ENCODE measurements at places on chromosomes 7 and 10.

DNA sequence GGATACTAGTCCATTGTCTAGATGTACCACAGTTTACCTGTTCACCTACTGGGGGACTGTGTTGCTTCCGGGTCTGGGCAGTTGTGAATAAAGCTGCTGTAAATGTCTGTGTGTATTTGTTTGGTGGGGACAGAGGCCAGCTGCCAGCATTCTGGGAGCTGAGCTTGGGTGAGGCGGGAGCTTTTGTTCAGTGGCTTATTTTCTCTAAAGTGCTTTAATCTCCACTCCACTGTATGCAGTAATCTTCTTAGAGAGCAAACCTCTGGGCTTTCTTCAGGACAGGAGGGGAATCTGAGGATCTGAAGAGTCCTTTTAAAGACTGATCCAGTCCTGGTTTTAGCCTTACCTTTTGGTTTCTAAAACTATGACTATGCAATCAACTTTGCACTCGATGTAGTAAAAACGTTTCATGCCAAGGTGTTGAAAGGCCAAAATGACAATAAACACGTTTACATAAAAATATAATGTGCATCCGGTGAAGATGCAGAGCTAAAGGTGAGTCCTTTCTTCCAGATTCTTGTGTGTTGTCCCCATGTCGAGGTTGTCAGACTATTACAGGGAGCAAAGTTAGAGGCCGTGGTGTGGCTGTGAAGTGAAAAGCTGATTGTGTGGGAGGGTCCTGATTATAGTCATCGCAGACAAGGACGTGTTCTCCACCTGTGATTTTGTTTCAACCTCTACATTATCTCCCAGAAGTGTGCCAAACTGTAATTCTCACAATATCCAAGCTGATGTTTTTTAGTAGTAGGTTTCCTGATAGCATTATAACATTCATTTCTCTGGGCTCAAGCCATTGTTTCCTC lies 279.8 kb downstream of the CAMK1D start:
- DNase-seq, result peak; percentile 12

DNA sequence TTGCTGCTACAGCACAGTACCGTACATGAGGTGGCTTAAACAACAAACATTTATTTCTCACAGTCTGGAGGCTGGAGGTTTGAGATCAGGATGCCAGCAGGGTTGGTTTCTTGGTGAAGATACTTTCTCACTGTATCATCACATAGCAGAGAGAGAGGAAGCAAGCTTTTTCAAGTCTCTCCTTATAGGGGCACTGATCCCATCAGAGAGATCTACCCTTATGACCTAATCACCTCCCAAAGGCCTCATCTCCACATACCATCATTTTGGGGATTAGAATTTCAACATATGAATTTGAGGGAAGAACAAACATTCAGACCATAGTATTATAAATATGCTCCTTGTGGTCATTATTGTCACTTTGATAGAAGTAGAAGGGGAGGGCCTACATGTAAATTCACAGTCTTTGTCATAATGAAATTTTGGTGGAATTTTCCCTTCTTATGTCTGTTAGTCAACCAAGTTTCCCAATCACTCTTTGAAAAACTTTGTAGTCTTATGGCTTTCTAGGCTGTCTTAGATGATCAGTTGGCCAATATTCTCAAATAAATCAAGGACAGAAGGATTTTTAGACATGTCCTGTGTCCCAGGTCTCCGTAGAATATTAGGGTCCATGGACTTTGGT lies 606.2 kb downstream of the LRMDA start:
- no peak for DNase-seq

GRCh38 chr7:116569737-116570136 lies 44.9 kb downstream of the CAV1 start:
- DNase-seq, result no peak

- no peak for DNase-seq
Observed at GRCh38 chr7:37380831-37381230, 67.8 kb downstream of the ELMO1 start.

- DNase-seq, result no peak
Observed at GRCh38 chr7:37061849-37062559, 337.7 kb upstream of the AOAH start.

DNA sequence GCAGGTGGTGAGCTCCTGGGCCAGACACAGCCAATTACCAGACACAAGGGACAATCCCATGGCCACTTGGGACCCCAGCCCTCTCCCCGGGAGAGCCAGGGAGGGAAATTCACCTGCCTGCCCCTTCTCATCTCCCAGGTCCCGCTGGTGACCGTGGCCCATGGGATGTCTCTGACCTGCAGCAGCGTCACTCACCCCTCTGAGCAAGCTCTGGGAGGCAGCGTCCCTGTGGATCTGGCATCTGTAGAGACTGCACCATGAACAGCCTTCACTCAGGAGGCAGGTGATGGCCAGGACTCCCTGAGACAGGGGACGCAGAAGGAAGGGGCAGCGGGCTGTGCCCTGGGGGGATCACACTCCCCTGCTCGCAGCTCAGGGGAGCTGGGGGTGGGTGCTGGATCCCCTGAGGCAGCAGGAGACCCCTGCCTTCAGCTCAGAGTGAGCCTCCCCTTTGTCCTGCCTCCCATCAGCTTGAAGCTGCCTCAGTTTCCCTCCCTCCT lies 90.8 kb downstream of the FOXL3 start:
- DNase-seq, result no peak

GRCh38 chr7:7706101-7706511 lies 12.3 kb downstream of the RPA3 start:
- DNase-seq, result no peak

GRCh38 chr10:124671486-124672075 lies 72.6 kb downstream of the FAM53B start:
- DNase-seq, result no peak

DNA sequence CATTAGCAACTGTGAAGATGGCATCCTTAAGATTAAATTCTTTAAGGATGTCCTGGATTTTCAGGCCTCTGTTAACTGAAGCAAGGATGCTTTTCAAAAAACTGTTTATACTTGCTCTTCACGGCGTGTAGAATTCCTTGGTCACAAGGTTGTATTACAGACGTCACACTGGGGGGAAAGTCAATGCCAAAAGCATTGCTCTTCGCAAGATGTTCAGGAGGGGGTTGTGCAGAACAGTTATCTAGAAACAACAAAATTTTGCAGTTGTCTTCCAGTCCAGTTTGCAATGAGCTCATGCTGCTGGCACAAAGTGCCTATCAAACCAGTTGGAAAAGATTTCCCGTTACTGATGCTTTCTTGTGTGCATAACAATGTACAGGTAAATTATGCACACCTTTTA lies 8.2 kb upstream of the KIF20B start:
- no peak for DNase-seq

GRCh38 chr10:66555061-66555460 lies 370.8 kb upstream of the LRRTM3 start:
- no peak for DNase-seq

DNA sequence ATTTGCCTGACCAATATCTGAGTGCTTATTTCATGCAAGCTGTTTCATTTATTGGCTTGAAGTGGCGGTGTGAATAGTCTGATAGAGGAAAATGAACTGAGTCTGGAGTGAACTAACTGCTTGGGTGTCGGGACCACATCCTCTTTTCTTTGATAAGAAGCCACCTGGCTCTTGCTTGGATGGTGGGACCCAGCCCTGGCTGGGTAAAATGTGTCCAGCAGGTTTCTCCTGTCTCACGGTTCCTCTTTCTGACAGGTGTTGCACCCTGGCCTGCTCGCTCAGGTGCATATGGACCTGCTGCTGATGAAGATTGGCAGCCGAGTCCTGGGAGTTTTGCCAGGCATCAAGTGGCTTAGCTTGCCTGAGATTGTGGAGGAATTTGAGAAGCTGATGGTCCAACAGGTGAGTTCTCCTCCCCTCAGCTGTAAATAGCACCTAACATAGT lies 1.6 kb downstream of the ADCK2 start:
- DNase-seq, result no peak

- DNase-seq, result no peak
Observed at GRCh38 chr10:77629775-77630506, 7.7 kb downstream of the KCNMA1 start.

DNA sequence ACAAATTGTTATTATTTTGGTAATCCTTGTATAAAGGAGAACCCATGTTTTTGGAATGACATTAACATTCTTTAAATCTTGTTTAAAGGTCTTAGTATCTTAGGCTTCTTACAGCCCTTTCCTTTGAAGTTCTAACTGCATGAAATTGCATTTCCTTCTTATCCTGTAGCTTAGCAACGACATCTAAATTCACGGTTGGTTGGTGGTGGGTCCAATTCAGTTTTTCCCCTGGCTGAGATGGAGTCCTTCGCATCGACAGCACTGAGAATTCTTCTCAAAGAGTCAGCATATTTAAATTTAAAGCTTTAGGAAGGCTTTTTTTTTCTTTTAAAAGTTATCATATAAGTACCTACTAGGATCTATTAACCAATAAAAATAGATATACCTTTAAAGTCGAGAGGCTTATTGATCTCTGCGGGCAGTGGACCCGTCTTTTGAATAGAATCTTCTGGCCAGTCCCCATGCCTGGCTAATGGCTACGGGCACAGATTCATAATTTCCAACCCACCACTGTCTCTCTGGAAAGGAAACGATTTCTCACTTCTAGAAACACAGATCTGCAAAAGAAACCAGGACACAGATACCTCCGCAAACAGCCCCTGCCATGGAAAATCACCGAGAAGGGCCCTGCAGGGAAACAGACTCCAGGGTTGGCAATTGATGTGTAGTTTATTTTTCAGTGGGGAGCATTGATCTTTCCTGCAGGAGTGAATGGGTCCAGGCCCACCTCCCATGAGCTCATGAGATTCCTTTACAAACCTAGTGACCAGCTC lies 63.4 kb downstream of the RAMP3 start:
- no peak for DNase-seq

GRCh38 chr7:136066304-136067143 lies 89.4 kb upstream of the MTPN start:
- no peak for DNase-seq

GRCh38 chr7:107528461-107528860 lies 35.3 kb downstream of the COG5 start:
- DNase-seq, result no peak

DNA sequence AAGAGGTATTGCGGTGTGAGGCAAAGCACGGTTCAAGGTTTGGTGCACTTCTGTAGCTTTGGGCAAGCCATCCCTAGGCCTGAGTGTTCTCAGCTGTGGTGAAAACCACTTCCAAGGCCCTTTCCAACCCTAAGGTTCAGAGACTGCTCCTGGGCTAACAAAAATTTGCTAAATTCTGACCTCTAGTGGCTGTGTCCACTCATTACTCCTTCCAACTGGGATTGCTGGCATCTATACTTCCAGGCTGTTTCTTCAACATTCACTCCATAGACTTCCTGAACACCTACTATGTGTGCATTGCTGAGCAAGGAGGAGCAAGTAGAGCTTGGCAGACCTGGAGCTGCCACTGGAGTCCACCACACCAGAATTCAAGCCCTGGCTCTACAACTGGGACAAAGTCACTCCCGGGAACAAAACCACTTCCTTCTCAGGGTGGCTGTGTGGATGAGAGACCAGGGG lies 29.3 kb upstream of the SH3PXD2A start:
- peak; percentile 7 for DNase-seq

GRCh38 chr7:80918399-80918798 lies 452 bp downstream of the SEMA3C start:
- no peak for DNase-seq

GRCh38 chr7:74373536-74373935 lies 80.2 kb upstream of the GTF2IRD1 start:
- DNase-seq, result no peak

GRCh38 chr10:56928714-56929113 lies 567.7 kb upstream of the ZWINT start:
- DNase-seq, result no peak

DNA sequence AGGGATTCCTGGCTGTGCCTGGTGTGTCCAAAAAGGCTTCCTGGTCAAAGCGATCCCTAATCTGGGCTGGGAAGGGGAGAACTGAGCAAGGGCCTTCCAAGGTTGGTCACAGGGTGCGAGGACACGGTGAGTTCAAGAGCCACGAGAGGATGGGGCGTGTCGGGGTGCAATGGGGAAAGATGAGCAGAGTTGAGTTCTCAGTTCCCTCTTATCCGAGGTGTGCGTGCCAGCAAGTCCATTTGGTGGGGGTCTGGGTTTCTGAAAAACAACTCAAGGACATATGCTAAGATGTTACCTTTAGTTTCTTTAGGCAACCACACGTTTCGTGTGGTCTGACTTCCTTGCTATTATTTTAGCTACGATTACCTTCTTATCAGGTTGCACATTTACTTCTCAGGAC lies 1.3 kb downstream of the ZNF775 start:
- DNase-seq, result no peak

- no peak for DNase-seq
Observed at GRCh38 chr10:104690959-104691358, 49.9 kb downstream of the SORCS3 start.

- DNase-seq, result no peak
Observed at GRCh38 chr7:116897661-116898060, 35.3 kb downstream of the CAPZA2 start.

DNA sequence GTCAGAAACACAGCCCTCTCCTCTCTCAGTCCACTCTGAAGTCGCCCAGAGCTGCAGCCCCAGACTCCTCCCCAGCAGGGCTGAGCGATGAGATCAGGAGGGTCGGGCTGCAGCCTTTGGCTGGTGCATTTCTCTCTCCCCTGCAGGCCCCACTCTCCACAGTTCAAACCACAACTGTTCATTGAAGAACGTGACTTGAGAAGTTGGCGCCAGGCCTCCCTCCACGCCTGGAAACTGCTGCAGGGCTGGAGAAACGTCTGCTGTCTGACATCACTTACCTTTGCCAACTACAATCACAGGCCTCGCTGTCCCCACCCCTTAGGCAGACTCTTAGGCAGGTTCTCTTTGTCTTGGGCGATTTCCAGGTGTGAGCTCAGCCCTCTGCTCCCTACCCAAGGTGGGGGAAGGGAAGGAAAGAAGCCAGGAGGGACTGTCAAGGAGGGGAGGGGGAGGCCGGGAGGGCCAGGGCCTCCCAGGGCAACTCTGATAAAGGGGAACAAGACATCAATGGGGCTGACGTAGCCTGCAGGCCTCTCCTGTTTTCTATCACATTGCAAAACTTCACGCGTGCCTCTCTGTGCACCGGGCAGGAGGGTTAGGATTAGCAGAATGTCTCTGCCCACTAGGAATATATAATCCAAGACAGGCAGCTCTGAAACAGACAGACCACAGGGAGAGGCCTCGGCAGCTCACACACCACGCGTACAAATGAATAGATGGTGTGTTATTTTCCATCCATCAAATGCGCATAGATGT lies 32.7 kb downstream of the CALML5 start:
- DNase-seq, result peak; percentile 31
